ENCODE measurements at places on chromosomes 3 and 15.

- peak; percentile 52 for DNase-seq
These were observed 109.4 kb downstream of the KLF13 start for GRCh38 chr15:31435912-31436628.

- no peak for DNase-seq
These were observed 487.1 kb upstream of the NR2F2 start for GRCh38 chr15:95843241-95843910.

DNA sequence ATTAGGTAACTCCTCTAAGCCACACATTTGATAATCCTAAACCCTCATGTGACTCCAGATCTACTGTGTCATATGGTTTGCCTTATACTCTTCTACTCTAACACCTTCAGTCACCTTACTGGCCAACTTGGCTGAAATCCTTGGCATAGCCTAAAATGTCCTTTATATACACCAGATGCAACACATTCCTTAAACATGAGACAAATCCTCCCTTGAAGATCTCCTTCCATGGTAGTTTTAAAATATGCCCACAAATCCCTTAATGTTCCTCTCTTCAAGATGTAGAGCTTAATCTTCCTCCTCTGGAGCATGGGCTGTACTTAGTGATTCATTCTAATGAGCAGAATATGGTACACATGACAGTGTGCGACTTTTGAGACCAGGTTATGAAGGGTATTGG, 238.9 kb downstream of the SUCLG2 start:
- DNase-seq = no peak

DNA sequence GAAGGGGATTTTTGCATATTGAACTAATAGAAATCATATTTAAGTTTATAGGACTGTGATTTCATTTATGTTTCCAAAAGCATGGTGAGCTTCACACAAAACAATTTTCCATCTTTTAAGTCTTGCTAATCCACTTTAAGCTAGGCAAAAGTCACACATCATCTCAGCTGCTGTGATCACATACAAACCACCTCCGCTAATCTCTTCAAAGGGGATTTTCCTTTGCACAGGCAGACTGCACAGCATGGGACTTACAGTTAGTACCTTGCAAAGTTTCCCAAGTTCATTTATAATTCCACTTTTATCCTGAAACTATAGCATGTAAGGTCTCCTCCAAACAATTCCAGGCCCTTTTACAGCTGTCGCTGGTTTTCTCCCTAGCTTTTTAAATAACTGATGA, 225.1 kb upstream of the CNTN3 start:
- DNase-seq = no peak

GRCh38 chr15:74542166-74543042, 1.4 kb downstream of the ARID3B start:
- no peak for DNase-seq
